NCI-H187 treated with DMSO at 0.1 percent for 48 hours (cell line): ENCODE measurements at places on chromosomes 2 and 18.

- no peak for DNase-seq
Measured at GRCh38 chr2:63049970-63050333, 678 bp upstream of the OTX1 start.

DNA sequence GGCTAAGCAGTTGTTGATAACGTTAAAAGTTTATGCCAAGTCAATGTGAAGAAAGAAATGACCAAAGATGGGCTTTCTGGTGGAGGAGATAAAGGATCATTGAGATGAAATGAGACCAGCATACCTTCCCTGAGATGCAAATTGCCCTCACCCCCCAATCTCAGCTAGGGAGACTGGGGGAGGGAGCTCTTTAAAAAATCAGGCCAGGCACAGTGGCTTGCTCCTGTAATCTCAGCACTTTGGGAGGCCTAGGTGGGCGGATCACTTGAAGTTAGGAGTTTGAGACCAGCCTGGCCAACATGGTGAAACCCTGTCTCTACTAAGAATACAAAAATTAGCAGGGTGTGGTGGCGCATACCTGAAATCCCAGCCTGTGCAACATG lies 30.9 kb upstream of the KCMF1 start:
- DNase-seq = no peak

DNA sequence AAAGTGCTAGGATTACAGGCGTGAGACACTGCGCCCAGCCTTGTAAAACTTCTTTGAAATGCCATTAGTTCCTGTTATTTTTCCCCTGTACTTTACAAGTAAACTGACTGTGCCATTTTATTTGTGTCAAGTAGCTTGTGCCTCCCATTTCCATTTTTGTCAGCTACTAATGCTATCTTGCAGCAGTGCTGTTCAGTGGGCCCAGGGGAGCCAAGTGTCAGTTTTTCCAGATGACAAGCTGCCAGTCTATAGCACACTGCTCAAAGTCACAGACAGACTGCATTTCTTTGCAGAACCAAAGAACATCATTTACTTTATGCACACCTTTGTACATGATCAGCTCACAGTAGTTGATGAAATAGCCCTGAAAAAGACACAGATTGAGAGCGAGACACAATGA lies 901.3 kb upstream of the CDH2 start:
- no peak for DNase-seq

DNA sequence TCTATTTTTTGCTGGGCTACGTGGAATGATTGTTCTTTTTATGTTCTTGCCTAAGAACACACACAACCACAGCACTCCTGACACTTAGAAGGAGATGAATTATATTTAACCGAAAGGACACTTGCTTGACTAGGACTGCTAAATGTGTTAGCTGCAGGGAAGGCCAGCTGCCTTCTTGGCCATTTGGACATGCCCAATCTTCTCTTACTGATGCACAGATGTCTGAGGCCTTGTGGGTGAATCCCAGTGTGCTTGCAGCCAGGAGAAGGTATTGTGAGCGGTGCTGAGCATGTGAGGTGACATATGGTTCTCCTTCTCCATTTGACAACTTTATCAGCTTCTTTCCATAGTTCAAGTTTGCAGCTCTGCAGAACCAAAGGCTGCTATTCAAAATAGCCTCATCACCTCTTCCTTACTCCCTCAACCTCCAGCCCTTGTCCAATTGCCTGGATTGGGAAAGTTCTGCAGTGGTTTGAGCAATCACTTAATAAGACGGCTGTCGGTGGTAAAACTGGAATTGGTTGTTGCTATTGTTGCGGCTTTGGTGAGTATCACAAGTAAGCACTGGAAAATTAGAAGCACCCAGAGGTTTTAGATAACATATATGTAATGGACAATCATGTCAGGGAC lies 1113.3 kb downstream of the TSN start:
- DNase-seq = no peak

DNA sequence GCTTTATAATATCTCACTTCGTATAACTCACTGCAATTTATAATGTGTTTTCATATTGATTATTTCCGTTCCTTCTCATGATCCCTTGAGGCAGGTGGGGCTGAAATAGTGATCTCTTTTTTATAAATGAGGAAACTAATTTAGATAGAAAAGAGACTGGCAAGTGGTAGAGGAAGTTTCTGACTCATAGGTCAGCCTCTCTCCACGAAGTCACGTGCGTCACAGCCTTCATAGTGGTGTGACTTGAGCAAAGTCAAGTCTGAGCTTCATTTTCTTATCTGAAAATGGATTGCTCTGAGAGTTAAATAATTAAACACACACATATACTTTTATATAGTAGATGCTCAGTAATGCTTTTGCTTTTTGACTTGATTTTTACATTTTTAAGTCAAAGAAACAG lies 19.9 kb downstream of the ABCG5 start:
- no peak for DNase-seq

DNA sequence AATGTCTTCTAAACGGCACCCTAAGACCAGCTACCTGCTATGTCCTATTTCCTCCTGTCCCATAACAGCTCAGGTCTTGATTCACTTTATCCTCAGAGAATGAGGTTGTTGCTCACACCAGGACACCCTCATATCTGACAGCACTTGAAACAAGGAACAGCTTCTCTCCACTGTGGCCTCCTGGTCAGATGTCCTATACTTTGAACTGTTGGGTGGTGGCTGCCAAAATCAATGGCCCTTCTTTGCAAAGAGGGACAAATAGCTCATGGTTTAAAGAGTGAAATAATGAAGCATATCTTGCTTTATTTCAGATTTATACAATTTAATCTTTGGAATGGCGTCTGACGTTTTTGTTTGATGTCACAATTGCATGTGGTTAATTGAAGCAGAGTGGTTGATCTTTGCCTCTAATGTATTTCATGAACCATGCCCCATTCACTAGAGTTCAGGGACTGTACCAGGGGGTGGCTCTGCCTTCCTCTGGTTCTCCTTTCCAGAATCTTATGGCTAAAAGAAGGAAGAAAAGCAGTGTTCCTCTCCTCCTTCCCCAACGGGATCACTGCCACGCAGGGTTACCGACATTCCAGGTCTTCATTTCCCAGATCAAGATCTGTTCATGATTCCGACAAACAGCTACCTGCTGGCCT lies 24.1 kb upstream of the ZCCHC2 start:
- DNase-seq = no peak

DNA sequence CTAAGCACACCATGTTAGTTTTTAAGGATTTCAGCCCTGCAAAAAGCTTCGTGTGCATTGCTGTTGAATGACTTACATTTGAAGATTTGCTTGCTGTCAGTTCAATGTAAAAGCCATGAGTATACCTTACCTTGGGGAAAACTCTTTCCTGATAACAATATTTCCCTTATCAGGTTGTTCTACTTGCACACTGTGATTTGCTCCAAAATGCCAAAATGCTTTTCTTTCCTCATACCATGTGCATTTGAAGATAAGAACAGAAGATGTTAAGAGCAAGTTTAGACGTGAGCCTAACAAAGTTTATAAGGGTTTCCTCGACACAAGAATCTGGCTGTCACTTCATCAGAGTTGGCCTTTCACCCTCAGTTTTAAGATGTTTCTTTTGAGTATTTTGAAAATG lies 57.6 kb downstream of the SCN1A start:
- DNase-seq = no peak

GRCh38 chr2:109401370-109401769 lies 212.4 kb downstream of the SEPTIN10 start:
- DNase-seq = no peak

- DNase-seq = no peak
Measured at GRCh38 chr2:74659462-74659861, 5.4 kb downstream of the SEMA4F start.

DNA sequence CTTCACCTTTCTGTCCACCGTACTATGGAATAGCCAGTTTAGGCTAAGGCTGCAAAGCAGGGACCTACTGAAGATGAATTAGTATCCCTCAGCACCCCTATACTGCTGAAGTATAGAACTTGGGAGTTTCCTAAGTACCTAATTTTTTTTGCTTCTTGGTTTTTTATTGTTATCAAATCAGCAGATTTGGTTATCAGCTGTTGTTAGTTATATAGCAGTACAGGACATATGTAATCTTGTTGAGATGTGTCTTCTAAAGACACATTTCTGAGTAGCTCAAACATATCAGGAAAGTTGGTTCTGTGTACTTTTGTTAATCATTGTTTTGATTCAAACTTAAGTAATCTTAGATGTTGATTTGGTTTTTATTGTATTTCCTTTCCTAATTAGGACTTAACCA lies 5.2 kb downstream of the MYL12A start:
- no peak for DNase-seq

- DNase-seq = no peak
Measured at GRCh38 chr2:64768491-64769005, 114.8 kb upstream of the SERTAD2 start.

DNA sequence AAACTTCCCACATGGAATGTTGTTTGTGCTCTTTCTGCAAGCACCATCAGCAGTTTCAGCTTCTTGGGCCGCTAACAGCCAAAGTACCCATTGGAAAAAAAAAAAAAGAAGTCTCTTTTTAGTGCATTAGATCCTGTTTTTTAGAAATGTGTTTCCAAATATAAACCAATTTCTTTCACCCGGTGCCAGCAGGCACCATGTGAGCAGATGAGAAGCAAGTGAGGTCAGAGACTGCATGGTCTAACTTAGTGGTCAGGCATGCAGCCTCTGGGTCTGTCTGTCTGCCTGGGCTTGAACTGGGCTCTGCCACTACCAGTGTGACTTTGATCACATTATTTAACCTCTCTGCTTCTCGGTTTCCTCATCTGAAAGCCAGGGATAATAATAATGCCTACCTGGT lies 75.2 kb upstream of the NRP2 start:
- no peak for DNase-seq

GRCh38 chr18:8814206-8814605 lies 108.8 kb downstream of the MTCL1 start:
- no peak for DNase-seq

DNA sequence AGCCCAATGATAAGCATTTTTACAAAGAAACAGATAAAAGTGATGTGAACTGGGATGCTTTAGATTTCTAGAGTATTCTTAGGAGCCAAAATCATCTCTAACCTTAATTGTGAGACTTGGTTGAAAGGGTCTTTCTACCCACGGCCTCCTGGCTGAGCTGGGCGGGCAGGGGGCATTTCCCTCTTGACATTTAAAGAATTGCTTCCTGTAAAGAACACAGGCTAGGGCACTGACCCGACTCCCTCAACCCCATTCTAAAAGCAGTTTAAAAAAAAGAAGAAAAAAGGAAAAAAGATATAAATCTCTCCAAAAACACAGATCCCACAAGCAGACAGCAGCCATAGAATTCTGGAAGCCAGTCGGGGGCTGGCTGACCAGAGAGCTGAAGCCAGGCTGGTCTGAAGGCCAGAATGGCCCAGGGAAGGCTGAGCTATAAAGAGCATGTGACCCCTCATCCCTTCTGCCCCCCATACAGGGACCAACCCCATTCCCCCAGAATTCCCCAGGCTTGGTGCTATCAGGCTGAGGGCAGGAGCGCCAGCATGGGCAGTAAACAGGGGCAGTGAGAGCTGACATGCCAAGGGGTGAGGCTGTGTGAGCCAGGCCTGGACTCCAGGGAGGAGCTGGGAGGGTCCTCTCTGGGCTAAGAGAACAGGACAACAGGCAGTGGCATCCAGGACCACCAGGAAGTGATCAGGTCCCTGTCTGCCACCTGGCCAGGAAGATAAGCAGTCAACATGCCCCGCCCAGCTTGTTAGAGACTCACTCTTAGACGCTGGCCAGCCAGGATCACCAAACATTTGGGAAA lies 188.5 kb downstream of the HDAC4 start:
- no peak for DNase-seq

- DNase-seq = no peak
Measured at GRCh38 chr2:230140667-230141066, 71.9 kb upstream of the SLC16A14 start.

DNA sequence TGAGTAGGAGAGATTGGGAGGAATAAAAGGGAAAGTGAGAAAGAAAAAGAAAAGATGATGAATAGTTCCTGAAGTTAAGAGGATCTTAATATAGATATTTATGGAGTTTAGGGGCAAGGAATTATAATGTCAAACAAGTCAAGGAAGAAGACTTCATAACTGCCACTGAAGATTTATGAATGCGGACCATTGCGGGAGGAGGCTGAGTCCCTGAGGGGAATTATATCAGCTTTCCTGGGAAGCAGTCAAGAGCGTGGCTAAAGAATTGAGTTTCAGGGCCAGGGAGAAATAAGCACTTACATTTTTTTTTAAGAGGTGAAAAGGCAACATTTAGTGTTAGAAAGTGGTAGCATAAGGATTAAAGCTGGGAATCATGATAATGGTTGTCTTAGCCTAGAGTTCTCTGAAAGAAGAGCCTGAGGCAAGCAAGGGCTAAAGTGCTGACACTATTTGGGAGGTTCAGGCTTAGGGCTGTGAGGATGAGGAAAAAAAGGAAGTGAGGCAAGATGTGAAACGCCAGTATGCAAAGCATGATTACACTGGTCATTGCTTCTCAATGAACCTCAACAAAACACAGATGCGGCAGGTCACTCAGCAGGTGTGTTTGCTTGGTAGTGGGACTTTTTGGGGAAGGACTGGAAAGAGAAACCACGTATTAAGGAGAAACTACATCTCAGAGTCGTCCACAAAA lies 217.1 kb downstream of the SLC4A3 start:
- no peak for DNase-seq

DNA sequence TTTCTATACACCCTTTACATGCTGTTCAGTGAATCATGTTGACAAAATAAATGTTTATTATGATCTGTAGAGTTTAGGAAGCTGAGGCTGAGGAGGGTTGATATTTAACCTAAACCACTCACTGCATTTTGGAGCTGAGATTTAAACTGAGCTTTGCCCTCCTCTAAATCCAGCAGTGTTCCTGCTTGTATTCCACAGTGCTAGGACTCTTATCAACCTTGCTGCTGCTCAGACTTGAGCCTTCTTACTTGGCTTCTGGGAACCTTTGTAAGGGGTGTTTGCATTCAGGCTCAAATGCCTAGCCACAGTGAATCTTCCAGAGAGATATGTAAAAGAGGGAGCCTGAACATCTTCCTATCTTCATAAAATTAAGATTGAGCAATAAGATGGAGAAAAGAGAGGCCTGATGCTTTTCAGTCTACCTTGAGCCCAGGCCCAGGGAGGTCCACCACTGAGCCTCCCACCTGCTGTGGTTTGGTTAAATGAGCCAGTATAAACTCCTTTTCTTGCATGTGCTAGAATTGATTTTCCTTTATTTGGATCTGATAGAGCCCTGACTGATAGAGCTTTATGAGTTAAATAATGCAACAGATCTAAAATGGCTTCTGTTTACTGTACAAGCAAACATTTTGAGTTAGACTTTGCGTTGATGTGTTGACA lies 149.7 kb downstream of the GULP1 start:
- DNase-seq = no peak

DNA sequence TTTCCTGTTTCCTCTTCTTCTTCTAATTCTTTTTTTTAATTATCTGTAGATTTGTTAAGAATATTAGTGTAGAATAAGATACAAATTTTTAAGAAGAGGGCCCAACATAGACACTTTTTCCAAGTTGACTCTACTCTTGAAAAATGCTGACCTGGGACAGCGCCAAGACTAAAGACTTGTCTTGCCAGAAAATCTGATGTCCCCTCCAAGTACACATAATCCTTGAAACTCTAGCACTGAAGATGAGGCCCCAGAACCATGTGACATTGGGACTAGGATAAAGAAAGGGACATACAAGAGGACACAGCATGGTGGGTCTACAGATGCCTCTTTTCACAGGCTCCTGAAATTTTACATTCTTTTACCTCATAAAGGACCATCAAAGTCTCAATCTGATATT lies 271.6 kb upstream of the SESTD1 start:
- DNase-seq = no peak

- DNase-seq = no peak
Measured at GRCh38 chr2:78281164-78281563, 744.3 kb upstream of the REG3G start.
